ENCODE measurements at places on chromosomes 2 and 18.

GRCh38 chr2:158979772-158980171, 11.3 kb downstream of the TANC1 start:
- DNase-seq = no peak

DNA sequence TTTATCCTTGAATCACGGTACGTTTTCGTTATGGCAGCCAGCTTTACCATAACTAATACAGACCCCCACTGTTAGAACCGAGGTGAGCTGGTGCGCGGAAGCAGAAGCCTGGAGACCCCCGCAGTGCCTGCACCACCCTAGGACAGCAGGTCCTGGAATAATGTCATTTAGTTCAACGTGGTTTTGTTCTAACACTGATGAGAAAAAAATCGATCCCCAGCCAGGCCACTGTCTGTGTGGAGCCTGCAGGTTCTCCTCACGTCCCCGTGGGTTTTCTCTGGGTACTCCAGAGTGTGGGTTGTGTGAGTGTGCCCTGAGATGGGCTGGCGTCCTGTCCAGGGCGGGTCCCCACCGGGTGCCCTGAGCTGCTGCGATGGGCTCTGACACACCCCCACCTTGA, 69.9 kb upstream of the ST3GAL5 start:
- DNase-seq = no peak

- no peak for DNase-seq
These were observed 713.1 kb downstream of the DCDC2C start for GRCh38 chr2:4416431-4416830.

GRCh38 chr2:177952151-177952550, 120.4 kb downstream of the PDE11A start:
- no peak for DNase-seq

- DNase-seq = no peak
These were observed 85.1 kb downstream of the ANTXR1 start for GRCh38 chr2:69097891-69098655.

Measured in AG08396 (cell line).